ENCODE measurements at places on chromosomes 6 and 20.

DNA sequence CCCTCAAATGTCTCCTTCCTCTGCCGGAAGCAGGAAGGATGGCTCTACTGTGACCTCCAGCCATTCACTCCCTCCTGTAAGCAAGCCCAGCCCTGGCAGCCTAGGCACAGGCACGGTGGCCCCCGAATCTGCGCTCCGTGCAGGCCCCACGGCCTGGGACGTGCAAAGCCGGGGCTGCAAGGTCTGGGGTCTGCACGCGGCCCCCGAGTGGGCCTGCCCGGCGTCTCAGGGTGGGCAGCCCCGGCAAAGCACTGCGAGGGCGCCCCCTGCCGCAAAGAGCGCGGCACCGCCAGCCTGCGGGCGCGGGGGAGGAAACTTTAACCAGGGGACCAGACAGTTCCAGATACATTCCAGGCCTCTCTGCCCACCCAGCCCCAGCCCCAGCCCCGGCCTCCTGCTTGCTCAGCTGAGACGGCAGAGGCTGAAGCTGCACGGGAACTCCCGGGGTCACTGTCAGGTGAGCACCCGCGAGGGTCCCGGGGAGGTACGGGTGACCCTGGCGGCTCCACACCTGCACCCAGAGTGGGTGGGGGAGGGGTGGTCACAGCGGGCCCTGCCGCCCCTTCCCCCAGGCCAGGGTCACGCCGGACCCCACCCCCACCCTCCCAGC lies 98.8 kb downstream of the ASXL1 start:
- H3K4me3 ChIP-seq: no peak overlapping the region
- no peaks in the 10 kb centered on the region for H3K27me3 ChIP-seq
- peaks cover 11% of the 10 kb centered on the region for H3K36me3 ChIP-seq
- DNase-seq: peak; percentile 40
- peaks cover 50% of the 10 kb centered on the region for H3K4me1 ChIP-seq
- H3K27ac ChIP-seq: peak overlapping the region; percentile 62

DNA sequence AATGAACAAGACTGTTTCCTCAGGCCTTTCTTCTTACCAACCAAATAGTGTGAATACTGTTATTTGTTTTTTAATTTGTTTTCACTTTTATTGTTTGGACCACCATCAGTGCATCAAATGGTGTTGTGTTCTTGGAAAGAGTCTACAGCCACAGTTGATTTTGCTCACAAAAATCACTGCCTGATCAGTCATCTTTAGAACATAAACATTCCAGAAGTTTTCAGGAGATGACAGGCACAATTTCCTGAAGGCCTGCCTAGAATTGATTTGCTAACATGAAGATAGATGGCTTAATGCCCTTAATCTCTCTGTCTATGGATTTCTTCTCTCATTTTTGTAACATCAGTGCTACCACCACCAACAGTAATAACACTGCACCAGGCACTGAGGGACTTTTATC lies 13.5 kb downstream of the IL22RA2 start:
- H3K27ac ChIP-seq: no peak overlapping the region
- no peaks in the 10 kb centered on the region for H3K27me3 ChIP-seq
- H3K4me3 ChIP-seq: no peak overlapping the region
- no peaks in the 10 kb centered on the region for H3K36me3 ChIP-seq
- no peak for DNase-seq

GRCh38 chr20:22719167-22719591 lies 134.8 kb upstream of the FOXA2 start:
- no peak for DNase-seq
- no peak overlapping the region for H3K4me3 ChIP-seq
- no peak overlapping the region for H3K27ac ChIP-seq

DNA sequence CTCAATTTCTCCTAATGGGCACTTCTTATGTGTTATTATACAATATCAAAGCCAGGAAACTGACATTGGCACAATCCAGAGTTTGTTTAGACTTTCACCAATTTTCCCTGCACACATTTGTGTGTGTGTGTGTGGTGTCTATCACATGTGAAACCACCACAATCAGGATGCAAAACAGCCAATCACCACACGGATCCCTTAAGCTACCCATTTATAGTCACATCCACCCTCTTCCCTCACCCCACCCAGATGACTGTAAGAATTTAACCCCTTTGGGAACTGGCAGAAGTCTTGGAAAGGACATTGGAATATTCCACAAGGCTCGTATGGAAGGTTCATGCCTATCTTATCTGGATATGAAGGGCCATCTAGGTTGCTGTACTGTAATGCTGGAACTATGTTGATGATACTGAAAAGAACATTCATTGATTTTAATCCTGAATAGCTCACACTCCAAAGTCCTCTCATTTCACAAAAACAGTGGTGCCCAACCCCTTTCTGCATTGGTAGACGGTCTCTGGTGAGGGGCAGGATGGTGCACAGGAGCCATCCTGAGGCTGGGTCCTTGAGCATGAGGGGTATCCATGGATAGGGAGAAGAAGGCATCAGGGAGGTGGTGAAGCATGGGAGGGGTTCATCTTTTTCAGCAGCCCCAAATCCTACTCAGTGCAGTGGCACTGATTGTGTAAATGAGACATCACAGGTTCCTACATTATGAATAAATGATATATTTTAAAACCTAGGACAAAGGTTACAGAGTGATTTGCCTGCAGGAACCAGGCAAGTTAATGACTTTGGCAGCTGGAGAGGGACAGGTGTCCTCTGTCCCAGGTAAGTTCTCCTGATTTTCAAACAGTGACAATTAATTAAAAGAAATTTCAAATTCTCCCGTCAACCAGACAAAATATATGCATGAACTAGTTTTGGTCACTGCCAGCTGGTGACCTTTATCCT lies 12.1 kb upstream of the CTCFL start:
- H3K27ac ChIP-seq: no peak overlapping the region
- peaks cover 8% of the 10 kb centered on the region for H3K4me1 ChIP-seq
- DNase-seq: no peak
- no peak overlapping the region for H3K4me3 ChIP-seq
- H3K27me3 ChIP-seq: no peaks in the 10 kb centered on the region
- H3K36me3 ChIP-seq: no peaks in the 10 kb centered on the region

GRCh38 chr6:8392569-8392968 lies 42.8 kb downstream of the SLC35B3 start:
- H3K27me3 ChIP-seq: no peaks in the 10 kb centered on the region
- no peaks in the 10 kb centered on the region for H3K36me3 ChIP-seq
- H3K4me1 ChIP-seq: no peaks in the 10 kb centered on the region
- no peak overlapping the region for H3K27ac ChIP-seq

DNA sequence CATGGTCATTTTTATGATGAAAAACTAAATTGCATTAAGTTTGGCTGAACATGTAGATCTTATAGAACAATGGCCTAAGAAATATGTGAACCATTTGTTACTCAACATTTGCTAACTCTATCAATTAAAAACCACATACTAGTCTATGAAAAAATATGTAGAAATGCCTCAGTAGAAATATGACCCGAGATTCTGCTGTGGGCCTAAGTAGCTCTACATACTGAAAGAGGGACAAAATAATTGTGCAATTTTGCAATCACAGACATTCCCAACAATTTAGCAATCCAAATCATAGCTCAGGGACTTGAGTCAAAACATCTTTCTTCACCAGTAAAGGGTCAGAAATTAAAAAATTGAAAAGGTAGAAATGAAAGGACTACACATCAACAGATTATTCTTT lies 619.0 kb downstream of the FRK start:
- no peaks in the 10 kb centered on the region for H3K36me3 ChIP-seq
- no peaks in the 10 kb centered on the region for H3K4me1 ChIP-seq
- H3K4me3 ChIP-seq: no peak overlapping the region
- H3K27ac ChIP-seq: no peak overlapping the region
